ENCODE measurements at places on chromosomes 13 and 19.
A peak's percentile ranks its signal among the peaks of the same experiment; 100 is the strongest.

GRCh38 chr19:44447916-44448674 lies at the start of gene ZNF229:
Gene ZNF229, minus strand, starts transcription at chr19:44448472. Its CDS starts 5,625 bp downstream, at chr19:44442847.
- DNase-seq, result peak; percentile 36

DNA sequence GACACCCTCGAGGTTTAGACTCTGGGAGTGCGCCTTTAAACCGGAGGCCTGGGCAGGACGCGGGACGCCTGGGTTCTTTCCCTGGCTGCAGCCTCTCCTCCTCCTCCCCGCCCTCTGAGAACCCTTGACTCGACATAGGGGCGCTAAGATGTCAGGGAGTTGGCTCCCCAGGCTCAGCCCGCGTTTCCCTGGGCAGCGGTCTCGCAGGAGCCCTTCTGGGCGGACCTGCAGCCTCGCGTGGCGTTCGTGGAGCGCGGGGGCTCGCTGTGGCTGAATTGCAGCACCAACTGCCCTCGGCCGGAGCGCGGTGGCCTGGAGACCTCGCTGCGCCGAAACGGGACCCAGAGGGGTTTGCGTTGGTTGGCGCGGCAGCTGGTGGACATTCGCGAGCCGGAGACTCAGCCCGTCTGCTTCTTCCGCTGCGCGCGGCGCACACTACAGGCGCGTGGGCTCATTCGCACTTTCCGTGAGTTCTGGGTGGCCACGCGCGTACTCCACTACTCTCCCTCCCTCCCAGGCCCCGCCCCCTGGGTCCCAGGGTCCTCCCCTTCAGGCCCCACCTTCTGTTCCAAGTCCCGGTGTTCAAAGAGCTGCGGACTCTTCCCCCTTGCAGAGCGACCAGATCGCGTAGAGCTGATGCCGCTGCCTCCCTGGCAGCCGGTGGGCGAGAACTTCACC lies 1.3 kb downstream of the ICAM5 start:
- peak; percentile 22 for DNase-seq

DNA sequence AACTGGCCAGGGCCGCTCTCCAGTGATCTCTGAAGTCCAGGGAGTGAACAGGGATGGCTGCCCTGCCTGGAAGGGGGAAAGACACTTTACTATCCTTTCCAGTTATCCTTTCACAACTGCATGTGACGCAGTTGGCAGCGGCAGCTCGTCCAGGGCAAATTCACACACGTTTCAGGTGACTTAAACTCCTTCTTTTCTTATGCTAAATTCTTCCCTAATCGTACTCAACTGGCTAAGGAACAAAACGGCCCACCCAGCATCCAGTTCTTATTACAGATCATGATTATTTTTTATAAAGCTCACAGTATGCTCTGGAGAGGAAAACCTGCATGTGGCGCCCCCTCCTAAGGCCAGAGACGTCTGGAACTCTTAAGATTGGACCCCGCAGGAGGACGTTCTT lies 767.1 kb downstream of the UQCRFS1 start:
- DNase-seq, result no peak

DNA sequence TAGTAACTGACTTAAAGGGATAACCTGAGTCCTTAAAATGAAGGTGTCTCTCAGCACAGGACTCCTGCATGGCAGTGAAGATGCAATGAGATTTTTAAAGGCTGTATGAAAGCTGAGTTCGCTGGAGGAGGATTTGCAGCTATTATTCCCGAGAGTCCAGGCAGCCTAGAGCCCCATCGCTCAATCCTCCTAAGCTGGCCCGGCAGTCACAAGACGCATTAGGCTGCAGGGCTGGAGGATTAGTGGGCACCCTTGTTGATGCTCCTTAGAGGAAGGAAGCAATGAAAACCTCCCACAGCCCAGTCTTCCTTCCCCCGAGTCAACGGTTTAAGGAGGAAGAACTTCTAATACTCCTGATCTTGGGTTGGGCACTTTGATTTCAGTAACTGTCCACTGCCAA lies 239.5 kb downstream of the EFNB2 start:
- no peak for DNase-seq

DNA sequence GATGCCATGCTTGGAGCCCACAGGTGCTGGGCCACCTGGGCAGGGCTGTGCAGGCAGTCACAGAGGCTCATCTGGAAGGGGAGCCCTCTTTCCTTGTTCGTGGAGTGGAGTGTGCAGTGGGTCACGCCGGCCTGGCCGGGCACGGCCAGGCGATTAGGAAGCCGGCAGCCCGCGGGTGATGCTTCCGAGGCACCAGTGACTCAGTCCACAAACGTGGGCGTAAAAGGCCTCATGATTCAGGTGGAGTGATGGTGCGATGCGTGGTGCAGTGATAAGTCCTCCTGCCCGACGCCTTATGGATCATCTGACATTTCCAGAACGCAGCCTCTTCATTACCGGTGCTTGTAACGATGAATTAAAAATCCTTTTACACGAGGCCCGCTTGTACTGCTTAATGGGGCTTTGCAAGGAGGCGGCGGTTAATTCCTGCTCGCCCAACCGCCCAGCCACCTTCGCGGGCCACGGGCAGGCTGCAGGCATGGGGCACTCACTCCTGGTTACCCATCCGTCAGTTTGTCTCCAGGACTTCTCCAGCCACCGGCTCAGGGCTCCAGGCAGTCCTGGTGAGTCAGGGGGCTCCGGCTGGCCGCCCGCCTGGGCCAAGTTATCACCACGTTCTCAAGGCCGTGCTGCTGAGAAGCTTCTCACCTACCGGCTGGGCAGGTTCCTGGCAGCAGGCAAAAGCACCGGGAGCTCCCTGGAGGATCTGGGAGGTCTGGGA lies 172.4 kb downstream of the KDM4B start:
- DNase-seq, result no peak

GRCh38 chr13:43054803-43055802 lies 31.7 kb downstream of the DNAJC15 start:
- no peak for DNase-seq

DNA sequence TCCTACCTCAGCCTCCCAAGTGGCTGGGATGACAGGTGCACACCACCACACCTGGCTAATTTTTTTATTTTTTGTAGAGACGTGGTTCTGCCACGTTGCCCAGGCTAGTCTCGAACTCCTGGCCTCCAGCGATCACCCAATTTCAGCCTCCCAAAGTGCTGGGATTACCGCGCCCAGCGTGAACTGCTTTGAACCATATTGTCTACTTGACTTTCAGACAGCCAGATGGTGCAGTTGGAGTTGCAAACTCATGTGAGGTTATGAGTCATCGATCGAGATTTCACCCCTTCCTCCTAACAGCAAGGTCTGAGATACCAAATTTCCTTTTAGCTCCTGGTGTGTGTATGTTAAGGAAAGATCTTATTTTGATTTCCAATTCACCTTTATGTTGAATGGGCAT lies 2.7 kb downstream of the SLC27A1 start:
- DNase-seq, result no peak

DNA sequence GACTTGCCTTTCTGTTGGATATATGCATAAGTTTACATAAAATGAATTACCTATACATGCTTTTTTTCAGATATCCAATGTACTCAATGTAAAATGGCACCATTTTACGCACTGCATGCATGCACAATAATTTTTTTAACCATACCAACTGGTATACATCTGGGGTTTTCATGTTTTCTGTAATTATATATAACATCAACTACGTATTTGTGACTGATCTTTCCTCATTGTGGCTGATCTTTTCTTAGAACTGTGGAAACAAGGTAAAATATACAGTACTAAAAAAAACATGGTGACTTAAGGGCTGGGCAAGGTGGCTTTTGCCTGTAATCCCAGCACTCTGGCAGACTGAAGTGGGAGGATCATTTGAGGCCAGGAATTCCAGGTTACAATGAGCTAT lies 18.5 kb downstream of the PSPC1 start:
- DNase-seq, result no peak

GRCh38 chr13:73338389-73338788 lies 279.6 kb downstream of the KLF5 start:
- DNase-seq, result no peak

DNA sequence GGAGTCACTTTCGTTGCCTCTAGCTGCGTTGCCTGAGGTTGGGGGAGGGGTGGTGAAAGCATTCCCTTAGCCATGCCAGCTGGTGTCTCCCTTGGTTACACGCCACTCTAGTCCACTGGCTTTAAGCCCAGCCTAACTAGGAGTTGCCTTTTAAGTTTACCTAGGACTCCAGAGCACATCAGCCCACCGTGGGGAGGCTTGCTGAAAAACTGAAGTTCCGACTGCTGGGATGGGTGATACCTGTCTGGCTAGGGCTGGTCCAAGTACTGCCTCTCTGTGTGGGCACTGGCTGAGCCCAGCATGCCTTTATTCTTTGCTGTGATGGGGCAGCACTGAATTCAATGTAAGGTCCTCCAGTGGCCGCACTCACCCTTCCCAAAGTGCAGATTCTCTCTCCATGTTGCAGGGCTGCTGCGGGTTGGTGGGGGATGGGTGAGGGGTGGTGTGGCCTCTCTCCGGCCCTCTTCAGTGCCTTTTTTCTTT lies 11.8 kb upstream of the CEACAM1 start:
- DNase-seq, result no peak

DNA sequence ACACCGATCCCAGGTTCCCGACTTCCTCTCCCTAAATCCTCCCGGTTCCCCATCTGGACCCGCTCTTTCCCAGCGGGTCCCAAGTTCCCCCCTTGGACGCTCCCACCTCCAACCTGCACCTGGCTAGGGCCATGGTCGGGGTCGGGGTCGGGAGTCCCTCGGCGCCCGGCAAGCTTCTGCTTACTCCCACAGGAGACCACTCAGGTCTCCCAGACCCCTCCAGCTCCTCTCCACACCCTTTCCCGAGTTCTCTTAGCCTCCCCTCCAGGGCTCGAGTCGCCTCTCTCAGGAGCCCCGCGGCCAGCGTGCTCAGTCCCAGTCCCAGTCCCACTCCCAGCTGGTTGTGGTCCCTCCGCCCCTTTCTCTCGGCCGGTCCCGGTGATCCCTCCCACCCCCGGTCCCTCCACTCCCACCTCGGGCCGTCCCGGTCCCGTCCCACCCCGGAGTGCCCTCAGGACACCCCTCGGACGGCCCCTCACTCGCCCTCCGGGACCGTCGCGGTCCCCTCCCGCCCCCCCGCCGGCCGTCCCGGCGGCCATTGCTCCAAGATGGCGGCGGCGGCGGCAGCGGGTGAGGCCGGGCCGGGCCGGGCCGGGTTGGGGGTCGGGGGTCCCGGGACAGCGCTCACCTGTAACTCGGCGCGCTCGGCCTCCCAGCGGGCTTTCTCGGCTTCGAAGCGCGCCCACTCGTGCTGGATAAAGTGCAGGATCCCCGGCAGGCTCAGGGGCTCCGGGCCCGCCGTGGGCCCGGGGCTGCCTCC lies at the start of gene FKRP:
Gene FKRP (plus strand): TSS at position 537 of the 760 bp plus-strand sequence. CDS start 9,394 bp downstream, outside the sequence.
- DNase-seq, result no peak

- DNase-seq, result no peak
Measured at GRCh38 chr19:54172471-54173358, at the start of gene TMC4. Gene TMC4, minus strand, starts transcription at chr19:54173160. Its CDS starts 43 bp downstream, at chr19:54173117.

DNA sequence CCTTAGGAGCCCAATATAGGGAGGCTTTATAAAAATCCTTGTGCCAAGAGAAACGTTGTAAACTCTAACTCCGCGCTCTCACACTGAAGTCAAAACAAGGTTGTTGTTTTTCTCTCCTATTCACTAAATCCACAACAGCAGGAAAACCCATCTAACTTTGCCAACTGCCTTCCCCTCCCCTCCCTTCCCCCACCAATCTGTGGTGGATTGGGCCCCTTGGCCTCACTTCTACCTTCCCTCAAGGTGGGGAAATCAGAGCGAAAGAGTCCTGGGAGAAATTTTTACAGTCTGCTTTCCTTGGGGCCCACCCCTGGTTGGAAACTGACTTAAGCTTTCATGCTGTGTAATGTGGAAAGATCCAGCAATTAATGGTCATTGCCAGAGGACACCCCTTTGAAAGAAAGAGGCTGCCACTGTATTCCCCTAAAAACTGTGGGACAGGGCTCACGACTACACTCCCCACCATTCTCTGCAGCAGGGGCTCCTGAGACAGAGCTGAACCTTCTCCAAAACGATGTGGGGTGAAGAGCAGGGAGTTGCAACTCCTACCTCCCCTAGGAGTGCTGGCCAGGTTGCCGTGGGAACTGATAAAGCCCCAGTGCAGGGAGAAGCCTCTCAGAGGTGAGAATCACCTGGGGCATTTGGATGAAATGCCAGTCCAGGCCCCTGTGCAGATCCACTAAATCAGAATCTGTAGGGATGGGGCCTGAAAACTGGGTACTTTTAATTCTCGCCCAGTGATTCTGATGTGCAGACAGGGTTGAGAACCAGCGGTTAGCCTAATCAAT lies 1.1 kb downstream of the DHRS12 start:
- no peak for DNase-seq

- no peak for DNase-seq
Measured at GRCh38 chr19:7505288-7505681, 10.6 kb upstream of the ZNF358 start.

- DNase-seq, result no peak
Measured at GRCh38 chr13:50459658-50460057, 383.8 kb downstream of the DLEU7 start.

DNA sequence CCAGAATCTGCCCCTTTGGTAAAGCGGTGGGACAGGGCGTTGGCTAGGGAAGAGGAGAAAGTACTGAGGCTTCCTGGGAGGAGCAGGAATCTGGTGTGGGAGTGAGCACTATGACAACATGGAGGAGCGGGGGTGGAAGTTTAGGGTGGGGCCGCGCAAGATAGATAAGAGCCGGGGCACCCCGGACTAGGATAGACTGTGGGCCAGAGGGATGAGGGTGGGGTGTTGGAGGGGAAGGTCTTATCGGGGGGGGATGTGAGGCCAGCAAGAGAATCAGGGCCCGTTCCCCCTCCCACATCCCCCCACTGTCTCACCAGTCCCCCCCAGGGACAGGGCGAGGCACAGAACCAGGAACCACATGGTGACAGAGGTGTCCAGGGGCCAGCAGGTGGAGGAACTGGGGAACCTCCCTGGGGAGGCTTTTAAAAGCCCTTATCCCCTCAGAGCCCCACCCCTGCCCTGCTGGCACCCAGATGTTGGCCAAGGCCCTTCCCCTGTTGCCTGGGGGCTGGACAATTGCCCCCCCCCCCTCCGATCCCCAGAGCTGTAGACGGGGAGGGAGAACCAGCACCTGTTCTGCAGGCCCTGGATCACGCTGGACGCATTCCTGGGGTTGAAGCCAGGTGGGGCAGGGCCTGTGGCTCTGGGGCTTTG lies at the start of gene KLK1:
Gene KLK1 (minus strand): TSS at position 399 of the 654 bp plus-strand sequence. CDS start 39 bp downstream, at position 360.
- no peak for DNase-seq

DNA sequence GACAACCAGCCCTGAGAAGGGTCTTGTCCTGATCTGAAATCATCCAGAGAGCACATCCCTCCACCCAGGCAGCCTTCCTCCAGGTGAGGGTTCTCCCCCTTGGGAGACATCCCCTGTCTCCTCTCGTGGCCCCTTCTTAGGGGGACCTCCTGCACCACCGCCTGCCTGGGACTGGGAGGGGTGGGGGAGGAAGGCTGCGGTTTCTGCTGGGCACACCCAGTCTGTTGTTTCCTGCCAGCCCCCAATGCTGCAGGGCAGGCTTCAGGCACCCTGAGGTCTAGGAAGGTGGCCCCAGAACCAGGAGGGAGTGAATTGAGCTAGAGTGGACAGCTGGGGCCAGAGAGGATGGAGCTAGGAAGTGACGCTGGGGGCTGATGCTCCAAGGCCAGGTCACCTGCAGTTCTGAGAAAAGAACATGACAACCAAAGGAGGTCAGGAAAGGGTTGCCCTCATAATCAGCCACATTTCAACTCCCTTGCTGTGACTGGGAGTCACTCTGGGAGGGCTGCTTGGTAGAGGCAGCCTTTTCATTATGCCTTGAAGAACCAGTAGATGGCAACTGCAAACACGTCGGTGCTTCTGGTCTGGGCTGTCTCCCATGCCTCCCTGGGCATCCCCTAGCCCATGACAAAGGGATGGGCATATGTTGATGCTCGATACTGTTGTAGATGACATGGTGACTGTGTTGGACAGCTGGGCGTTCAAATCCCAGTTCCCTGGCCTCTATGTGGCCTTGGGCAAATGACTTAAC lies 1.4 kb downstream of the ARHGEF18 start:
- no peak for DNase-seq

- no peak for DNase-seq
Measured at GRCh38 chr19:14775869-14776586, 2.3 kb downstream of the ADGRE2 start.
